ENCODE measurements at places on chromosomes 2 and 18. TPM values are rescaled to one million over a fixed set of nuclear protein-coding genes. Genes with fewer than 3 reads are reported as not detected.

GRCh38 chr2:68390586-68390985 lies 25.5 kb downstream of the PLEK start:
- no peak for DNase-seq

The C1GALT1C1L gene
- 0.99 TPM for total RNA-seq

GRCh38 chr18:48105317-48105716 lies 174.9 kb upstream of the SMAD2 start:
- no peak for DNase-seq

The FAM237A gene
- total RNA-seq, result not detected

GRCh38 chr18:68431111-68431921 lies 283.6 kb downstream of the TMX3 start:
- DNase-seq, result no peak

DNA sequence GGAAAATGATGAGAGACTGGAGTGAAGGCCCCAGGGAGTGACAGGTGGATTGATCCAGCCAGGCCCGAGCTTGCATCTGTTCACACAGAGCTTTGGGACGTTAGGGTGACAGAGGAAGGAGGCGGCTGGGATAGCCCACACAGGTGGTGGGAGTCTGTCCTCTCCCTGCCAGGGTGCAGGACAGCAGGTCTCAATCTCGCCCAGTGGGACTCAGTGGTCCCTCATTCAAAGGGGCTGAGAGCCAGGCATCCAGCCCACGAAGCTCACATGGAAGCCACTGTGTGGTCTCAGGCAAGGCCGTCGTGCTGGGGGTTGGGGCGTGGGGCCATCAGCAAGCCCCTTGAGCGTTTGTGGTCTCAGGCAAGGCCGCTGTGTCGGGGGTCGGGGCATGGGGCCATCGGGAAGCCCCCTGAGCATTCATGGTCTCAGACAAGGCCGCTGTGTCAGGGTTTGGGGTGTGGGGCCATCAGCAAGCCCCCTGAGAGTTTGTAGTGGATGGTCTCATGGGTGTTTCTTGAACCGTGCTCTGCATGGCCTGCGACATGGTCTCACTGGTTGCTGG lies 8.3 kb downstream of the KCNG2 start:
- no peak for DNase-seq

DNA sequence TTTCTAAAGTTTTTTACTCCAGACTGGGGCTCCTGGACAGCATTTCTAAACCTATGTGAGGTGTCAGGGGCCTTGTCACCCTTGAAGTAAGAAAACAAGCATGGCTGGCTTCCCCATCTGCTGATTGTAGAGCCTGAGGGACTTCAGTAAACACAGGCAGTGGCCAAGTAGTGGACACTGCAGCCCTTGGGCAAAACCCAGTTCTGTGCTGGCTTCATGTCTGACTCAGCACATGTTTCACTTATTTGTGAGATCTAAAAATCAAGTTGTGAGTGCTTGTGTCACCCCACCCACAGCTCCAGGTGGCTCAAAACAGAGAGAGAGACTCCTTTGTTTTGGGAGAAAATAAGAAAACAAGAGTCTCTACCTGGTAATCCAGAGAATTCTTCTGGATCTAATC lies 660.3 kb upstream of the VRK2 start:
- DNase-seq, result no peak

The PLCD4 gene
- total RNA-seq, result 3.9 TPM

- no peak for DNase-seq
Measured at GRCh38 chr18:654601-655000, 2.9 kb upstream of the TYMS start.

GRCh38 chr18:51864219-51864965 lies 475.6 kb upstream of the DCC start:
- DNase-seq, result no peak

GRCh38 chr2:10879624-10880585 lies 31.8 kb upstream of the KCNF1 start:
- no peak for DNase-seq

GRCh38 chr2:105438104-105438929 lies 39.5 kb upstream of the FHL2 start:
- peak; percentile 58 for DNase-seq

DNA sequence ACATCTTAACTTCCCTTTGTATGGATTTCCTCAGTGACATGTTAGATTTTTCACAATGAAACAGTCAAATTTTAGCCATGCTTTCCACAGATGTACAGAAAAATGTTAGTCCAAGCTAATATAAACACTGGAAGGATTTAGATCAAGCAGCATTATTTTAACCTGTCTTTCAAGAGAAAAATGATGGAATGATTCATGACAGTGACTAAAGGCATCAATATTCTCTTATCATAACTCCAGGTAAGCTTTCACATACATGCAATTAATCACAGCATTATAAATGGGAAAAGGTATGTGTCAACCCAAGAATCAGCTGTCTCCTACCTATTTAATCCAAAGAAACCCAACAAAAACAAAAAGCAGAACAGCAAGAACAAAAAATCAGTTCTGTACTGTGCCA lies 92.7 kb downstream of the NCKAP5 start:
- no peak for DNase-seq

The DLX2 gene
- not detected for total RNA-seq

The SRD5A2 gene
- 0.65 TPM for total RNA-seq

- no peak for DNase-seq
Measured at GRCh38 chr2:88852753-88853402, 161.4 kb downstream of the RPIA start.

GRCh38 chr2:128786741-128787478 lies 468.2 kb upstream of the HS6ST1 start:
- DNase-seq, result no peak

The CCDC178 gene
- 1.9 TPM for total RNA-seq

- DNase-seq, result no peak
Measured at GRCh38 chr2:233758849-233759248, 1.2 kb upstream of the UGT1A1 start.

The LRP2 gene
- total RNA-seq, result 0.13 TPM

The PAIP2B gene
- total RNA-seq, result 11.6 TPM

The CRIM1 gene
- total RNA-seq, result 95.0 TPM

The RAB6D gene
- total RNA-seq, result 0.13 TPM

- no peak for DNase-seq
Measured at GRCh38 chr2:98175811-98176210, 88.8 kb downstream of the VWA3B start.

The CYB5A gene
- 397 TPM for total RNA-seq
